Sigmoid colon (tissue), 7 donors: ENCODE measurements at places on chromosomes 6 and 20.

- DNase-seq, result no peak
Observed at GRCh38 chr6:147782302-147782701, 273.8 kb downstream of the SAMD5 start.

DNA sequence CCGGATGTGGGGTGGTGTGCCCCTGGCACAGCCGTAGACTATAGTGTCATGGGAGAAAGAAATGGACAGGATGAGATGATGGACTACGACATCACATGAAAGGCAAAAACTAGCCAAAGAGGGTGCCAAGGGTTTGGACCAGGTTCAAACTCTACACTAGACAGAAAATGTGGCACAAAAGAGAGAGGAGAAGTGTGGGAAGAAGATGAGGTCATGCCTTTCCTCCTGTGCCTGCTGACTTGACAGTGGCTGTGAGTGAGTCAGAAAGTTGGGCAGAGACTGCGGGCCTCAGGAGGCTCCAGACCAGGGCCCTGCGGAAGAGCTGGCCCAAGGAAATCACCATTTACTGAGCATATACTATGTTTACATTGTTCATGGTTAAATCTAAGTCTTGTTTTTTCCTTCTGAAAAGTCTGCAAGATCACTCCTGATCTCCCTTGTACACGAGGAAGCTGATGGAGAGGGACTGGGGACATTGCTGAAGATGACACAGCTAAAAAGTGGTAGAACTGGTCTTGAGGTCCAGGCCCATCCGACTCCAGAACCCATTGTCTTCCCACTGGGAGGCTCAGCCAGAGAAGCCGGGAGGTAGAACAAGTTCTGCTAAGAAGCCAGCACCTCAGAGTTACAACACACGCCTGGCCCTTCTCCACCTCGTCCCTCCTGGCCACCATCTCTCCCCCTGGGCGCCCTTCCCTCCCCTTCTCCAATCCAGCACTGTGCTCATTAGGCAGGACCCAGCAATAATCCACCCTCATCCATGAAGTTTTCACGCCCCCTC, 35.6 kb downstream of the CNKSR3 start:
- DNase-seq, result no peak

GRCh38 chr6:3377536-3378397, 79.1 kb downstream of the SLC22A23 start:
- peak; percentile 25 for DNase-seq

GRCh38 chr20:15976047-15976736, 597.1 kb downstream of the KIF16B start:
- no peak for DNase-seq

GRCh38 chr6:9632026-9632425, 782.8 kb downstream of the TFAP2A start:
- no peak for DNase-seq

DNA sequence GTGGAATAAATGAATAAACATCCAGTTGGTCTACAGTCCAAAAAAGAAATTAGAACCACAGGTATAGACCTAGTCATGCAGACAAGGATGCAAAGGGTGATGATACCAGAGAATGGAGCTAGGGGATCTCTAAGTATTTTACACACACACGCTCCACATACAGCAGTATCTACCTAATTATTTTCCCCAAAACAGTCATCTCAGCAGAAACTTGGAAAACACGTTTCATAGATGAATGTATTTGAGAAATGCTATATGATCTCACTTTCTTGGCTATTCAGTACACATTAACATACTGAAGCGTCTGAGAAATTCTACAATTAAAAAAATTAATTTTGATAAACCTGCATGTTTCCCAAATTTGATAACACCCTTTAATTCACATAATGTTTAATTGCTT, 155.3 kb downstream of the MTFR2 start:
- no peak for DNase-seq

DNA sequence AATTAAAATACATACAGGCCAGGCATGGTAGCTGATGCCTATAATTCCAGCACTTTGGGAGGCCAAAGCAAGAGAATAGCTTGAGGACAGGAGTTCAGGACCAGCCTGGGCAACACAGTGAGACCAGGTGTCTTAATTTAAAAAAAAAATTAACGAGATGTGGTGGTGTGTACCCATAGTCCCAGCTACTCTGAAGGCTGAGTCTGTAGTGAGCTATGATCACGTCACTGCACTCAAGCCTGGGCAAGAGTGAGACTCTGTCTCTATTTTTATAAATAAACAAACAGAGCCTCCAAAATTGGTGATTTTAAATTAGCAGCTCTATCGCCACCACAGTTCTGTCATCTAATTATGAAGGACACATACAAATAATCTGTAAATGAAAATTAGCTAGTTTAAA, 37.9 kb downstream of the ABHD12 start:
- DNase-seq, result no peak

GRCh38 chr6:126307849-126308248, 32.1 kb upstream of the CENPW start:
- no peak for DNase-seq

GRCh38 chr6:116313101-116313776, 33.5 kb upstream of the TSPYL1 start:
- DNase-seq, result no peak

GRCh38 chr6:159801935-159802334, 1.9 kb downstream of the PNLDC1 start:
- DNase-seq, result no peak

- no peak for DNase-seq
Observed at GRCh38 chr6:168959696-168960095, 293.9 kb downstream of the THBS2 start.

- DNase-seq, result no peak
Observed at GRCh38 chr6:72376736-72377135, 245.1 kb upstream of the KCNQ5 start.

DNA sequence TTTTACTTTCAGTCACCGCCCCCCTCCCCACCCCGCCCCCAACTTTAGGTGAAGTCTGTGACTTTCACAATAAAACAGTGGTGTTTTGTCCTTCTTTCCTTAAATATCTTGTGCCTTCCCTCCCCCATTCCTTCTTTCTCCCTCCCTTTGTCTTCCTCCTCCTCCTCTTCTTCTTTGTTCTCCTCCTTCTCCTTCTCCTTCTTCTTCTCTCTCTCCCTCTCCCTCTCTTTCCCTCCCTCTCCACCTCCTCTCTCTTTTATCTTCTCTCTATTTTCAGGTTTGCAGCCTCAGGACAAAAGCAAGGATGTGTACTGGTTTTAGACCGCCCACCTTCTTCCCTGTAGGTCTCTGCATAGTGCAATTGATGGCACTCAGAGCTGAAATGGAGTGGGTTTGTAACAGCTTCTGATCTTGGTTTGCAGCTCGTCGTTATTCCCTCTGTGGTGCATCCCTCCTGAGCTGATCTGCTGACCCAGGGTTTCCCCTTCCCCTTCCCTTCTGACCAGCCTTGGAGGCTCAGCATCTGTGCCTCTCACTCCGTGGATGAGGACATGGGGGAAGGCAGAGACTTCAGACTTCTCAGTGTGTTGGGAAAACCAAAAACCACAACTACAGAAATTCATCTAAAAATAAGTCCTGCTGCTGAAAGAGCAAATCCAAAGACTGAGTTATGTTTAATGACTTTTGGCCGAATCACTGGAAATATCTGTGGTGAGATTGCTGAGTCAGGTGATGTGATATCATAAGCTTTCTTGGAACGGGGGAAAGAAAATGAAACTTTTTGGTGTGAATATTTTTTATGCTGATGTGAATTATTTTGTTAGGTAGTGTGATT, 6.9 kb downstream of the VGLL2 start:
- DNase-seq, result no peak

- DNase-seq, result no peak
Observed at GRCh38 chr6:117272891-117273290, 7.5 kb downstream of the VGLL2 start.

- DNase-seq, result no peak
Observed at GRCh38 chr20:5680192-5680591, 70.0 kb upstream of the SHLD1 start.

- DNase-seq, result no peak
Observed at GRCh38 chr20:42295592-42295991, 677.4 kb upstream of the CHD6 start.

DNA sequence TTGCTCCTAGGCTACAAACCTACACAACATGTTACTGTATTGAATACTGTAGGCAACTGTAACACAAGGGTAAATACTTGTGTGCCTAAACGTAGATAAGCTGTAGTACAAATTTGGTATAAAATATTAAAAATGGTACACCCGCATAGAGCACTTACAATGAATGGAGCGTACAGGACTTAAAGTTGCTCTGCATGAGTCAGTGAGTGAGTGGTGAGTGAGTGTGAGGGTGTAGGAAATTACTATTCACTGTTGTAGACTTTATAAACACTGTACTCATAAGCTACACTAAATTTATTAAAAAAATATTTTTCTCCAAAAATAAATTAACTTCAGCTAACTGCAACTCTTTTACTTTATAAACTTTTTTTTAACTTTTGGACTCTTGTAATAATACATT, 391.6 kb downstream of the ADGRB3 start:
- DNase-seq, result no peak

DNA sequence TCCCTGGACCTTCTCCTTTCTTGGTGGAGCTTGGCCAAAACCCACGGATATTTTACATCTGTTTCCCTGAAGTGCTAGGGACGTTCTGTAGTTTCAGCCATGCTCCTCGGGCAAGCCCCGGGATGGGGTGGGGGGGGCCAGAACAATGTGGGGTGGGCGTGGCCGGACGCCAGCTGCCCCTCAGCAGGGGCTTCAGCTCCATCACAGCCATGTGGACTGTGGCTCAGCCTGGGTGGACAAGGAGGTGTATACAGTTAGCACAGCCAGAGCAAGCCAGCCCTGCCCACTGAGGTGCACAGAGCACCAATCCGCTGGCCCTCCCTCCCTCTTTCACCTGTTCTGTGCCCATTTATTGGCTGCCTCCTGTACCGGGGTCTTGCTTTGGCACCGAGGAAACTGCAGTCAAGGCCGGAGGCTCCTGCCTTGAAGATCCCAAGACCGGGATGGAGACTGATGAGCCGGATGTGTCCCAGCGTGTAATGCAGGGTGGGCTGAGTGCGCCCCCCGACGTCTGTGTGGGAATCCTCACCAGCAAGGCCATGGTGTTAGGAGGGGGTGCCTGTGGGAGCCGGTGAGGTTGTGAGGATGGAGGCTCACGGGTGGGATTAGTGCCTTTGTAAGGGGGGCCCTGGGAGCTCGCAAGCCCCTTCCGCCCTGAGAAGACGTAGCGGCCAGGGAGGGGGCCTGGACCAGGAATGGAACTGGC, 28.0 kb downstream of the FRMD1 start:
- DNase-seq, result no peak

- DNase-seq, result peak; percentile 47
Observed at GRCh38 chr6:150898399-150899170, 33.1 kb downstream of the MTHFD1L start.

DNA sequence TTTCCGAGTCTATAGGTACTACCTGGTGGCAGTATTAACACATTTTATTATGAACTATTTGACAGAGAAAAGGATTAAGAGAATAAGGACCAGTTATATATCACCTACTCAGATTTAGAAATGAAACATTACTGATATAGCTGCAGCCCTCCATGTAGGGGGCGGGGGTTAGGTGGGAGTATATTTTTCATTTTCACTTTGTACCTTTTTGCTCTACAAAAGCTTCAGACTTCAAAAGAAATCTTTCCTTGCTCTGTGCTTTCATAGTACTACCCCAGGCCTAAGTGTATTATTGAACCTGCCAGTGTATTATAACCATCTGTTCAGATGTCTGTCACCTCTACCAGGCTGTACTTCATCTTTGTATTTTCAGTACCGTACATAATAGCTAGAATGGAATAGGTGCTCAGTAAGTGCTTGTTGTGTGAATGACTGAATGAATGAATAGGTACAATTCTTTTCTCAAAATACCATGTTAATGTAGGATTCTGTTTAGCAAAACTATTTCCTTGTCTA, 43.0 kb downstream of the CDKAL1 start:
- no peak for DNase-seq

DNA sequence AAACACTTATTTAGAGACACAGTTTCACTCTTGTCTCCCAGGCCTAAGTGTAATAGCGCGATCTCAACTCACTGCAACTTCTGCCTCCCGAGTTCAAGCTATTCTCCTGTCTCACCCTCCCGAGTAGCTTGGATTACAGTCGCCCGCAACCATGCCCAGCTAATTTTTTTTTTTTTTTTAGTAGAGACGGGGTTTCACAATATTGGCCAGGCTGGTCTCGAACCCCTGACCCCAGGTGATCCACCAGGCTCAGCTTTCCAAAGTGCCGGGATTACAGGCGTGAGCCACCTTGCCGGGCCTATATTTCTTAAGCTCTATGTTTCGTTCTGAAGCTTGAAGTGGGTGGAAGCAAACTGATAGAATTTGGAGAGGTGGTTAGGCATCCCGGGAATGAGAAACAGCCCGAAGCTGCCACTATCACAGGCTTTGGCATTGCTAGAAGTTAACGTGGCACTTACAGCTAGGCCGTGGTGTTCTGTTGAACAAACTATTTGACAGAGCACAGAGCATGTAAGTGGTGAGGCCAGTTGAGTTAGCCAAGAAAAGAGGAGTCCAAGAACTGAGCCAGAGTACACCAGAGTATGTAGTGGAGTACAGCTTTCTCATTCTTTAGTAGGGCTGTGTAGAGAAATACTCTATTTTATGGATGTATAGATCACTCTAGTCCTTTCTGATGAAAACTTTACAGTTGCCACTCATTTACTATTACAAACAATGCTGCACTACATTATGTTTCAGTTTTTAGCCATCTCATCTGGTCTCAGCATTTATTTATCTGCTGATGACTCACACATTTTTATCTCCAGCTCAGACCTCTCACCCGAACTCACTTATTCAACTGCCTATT, 62.0 kb upstream of the HFE start:
- peak; percentile 81 for DNase-seq

DNA sequence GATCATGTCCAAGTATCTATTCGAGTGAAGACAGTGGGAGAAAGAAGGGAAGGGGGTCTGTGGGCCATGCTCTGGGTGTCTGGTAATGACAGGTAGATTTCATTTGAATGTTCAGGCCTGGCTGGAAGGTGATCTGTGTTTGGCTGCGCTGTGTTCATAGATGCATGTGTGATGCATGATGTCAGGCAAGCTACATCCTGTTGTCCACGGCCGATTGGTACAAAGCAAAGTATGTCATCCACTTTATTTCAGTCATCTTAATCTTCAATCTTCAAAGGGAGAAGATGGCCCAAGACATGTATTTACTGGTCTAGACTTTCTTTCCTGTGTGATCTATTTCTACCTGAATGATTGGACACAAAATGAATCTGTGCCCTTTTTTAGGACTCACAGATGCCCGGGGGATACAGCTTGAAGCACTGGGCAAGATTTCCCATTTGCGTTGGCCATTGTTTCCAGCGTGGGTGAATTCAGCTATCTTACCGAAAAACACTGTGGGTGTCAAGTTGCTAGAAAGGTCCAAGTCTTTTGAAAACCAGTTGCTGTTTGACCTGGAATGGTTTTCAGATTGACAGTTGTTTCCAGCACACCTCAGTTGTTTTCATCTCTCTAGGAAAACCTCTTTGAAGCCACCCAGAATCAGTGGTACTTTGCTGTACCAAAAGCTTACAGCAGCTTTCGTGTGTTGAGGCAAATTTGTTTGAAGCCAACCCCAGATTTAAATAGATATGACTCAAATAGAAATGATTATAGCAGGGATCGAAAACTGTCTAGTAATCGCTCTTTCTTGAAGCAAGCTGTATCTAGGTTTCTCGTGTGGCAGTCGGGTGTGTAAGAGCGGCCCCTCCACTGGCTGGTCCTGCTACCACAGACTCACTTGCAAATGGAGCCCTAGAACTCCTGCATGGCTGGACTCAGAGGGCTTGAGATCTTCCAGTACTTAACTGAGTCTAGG, 27.2 kb downstream of the DUSP22 start:
- peak; percentile 53 for DNase-seq
